Pancreas (tissue), 10 donors: ENCODE measurements at places on chromosomes 16 and 17.

DNA sequence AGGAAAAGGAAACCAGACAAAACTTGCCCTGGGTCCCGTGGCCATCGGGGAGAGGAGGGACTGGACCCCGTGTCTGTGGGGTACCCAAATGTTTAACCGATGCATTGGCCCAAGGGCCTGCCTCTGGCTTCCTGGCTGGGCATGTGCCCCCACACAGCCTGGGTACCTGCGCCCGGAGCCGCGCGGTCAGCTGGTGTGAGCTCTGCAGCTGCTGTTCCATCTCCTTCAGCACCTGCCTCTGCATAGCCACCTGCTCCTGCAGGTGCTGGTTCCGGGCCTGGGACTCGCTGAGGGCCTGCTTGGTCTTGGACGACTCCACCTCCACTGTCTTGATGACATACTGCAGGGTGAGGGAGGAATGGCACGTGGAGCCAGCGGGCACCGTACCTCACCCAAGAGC is 31.9 kb downstream of the KIFC3 start:
- no peak for DNase-seq

DNA sequence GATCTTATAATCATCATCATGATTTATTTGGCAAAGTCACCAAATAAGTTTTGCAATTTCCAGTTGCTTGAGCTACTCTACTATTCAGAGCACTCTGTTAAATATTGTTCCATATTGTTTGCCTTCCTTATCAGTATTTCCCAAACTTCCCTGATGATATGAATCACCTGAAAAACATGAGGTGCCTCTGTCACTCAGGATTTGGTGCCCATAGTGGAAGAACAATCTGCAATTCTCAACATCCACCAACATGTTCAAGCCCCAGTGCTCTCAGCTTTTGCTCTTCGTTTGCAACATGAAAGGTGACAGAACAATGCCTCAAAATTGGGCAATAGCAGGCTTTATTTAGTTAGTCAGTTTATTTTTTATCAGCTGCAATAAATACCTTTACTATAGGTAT is 28.6 kb upstream of the WSB1 start:
- no peak for DNase-seq

DNA sequence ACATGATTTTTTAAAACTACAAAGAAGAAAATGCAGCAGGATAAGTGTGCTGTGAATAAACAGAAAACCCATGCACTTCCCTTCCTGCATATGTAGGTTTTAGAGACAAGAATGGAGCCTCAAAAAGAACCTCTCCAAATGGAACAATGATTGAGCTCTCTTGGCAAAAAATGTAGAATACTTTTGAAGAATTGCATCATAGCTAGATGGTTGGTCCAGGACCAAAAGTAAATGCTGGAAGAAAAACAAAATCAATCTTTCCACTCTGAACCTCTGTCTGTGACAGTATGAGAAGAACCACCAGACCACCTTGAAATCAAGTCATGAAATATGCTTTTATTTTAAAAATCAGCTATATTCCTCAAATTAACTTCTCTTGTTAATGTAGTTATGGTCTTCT is 17.5 kb downstream of the HELZ start:
- DNase-seq: no peak

- no peak for DNase-seq
These were observed 29.2 kb downstream of the TSC2 start for GRCh38 chr16:2077016-2077415.

- DNase-seq: peak; percentile 66
These were observed 914 bp downstream of the MAP1LC3B start for GRCh38 chr16:87392821-87393679.

GRCh38 chr16:77469634-77470033 is 34.8 kb upstream of the ADAMTS18 start:
- no peak for DNase-seq

DNA sequence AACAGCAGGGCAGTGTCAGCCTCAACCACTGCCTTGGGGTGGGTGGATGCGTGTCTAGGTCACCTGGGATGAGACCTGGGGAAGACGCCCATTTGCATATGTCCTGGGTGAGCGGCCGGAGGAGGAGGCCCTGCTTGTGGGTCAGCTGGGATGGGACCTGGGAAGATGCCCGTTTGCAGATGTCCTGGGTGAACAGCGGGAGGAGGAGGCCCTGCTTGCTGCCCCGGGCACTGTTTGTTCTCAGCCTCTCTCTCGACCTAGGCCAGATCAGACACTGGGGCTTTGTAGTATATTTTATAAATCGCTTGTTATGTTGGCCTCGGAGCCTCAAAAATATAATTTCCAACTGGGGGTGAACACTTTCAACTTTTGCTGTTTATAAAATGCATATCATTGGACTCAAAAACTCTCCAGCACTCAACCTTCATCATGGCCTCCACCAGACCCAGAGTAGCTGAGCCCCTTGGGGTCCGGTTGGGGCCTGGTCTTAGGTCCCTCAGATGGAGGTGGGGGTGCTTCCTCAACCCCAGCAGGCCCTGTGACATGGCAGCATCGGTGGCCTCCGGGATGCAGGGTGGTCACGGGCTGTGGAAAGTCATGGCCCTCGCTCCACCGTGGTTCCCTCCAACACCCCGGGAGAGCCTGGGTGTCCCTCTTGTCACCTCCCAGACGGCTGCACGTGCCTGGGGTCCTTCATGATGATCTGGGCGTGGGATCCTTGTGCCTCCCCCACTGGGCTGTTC is 17.3 kb downstream of the DBNDD1 start:
- DNase-seq: no peak

DNA sequence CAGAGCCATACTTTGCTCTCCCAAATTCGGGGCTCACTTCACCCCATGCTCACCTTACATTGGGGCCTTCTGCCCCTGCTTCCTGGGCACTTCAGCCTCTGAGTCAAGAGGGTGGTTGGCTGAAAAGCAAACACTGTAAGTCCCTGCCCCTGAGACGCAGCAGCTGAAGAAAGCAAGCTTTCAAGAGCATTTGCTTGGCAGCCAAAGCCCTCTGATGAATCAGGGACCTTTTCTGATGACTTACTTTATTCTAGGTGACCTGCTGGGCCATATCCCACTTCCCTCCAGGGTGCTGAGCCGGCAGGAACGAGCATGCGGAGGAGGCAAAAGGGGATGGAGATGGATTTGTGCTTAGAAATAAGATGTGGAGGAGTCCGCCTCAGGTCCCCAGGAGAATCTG is 147.0 kb upstream of the TNRC6C start:
- DNase-seq: no peak

- no peak for DNase-seq
These were observed 4.1 kb upstream of the CLDN9 start for GRCh38 chr16:3008690-3009037.

- DNase-seq: peak; percentile 25
These were observed 7.6 kb downstream of the MRM1 start for GRCh38 chr17:36608794-36609497.

DNA sequence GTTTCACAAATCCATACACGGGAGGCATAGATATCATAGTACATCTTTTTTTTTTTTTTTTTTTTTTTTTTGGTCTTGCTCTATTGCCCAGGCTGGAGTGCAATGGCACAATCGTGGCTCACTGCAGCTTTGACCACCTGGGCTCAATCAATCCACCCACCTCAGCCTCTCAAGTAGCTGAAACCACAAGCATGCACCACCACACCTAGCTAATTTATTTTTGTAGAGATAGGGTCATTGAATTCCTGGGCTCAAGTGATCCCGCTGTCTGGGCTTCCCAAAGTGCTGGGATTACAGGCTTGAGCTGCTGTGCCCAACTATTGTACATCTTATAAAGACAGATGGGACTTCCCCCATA is 3.5 kb upstream of the RAPGEFL1 start:
- DNase-seq: no peak

GRCh38 chr17:73257516-73257915 is 4.2 kb downstream of the CPSF4L start:
- DNase-seq: no peak

- no peak for DNase-seq
These were observed 17.4 kb downstream of the ADAP2 start for GRCh38 chr17:30939051-30939689.

DNA sequence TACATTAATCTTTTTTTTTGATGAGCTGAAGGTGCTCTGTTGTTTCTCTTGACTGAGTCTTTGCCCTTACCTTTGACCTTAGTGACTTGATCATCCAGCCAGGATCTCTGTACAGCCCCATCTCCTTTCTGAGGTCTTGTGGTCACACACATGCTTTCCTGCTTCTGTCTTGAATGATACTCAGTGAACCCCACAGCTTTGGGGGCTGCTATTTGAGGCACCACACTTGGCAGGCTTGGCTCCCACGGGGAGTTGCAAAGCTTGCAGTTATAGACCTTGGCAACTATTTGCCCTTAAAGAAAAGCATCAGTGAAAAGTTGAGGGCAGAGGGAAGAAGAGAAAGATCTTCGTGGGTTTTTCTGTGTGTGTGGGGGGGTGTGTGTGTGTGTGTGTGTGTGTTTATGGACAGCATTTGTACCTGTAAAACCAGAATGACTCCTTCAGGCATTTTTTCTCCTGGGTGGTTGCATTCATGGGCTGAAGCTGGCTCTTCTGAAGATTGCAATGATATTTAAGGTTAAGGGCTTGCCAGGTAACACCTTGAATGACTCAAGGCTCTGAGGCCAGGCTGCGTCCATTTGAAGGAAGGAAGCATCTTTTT is 101.6 kb downstream of the MSI2 start:
- no peak for DNase-seq

DNA sequence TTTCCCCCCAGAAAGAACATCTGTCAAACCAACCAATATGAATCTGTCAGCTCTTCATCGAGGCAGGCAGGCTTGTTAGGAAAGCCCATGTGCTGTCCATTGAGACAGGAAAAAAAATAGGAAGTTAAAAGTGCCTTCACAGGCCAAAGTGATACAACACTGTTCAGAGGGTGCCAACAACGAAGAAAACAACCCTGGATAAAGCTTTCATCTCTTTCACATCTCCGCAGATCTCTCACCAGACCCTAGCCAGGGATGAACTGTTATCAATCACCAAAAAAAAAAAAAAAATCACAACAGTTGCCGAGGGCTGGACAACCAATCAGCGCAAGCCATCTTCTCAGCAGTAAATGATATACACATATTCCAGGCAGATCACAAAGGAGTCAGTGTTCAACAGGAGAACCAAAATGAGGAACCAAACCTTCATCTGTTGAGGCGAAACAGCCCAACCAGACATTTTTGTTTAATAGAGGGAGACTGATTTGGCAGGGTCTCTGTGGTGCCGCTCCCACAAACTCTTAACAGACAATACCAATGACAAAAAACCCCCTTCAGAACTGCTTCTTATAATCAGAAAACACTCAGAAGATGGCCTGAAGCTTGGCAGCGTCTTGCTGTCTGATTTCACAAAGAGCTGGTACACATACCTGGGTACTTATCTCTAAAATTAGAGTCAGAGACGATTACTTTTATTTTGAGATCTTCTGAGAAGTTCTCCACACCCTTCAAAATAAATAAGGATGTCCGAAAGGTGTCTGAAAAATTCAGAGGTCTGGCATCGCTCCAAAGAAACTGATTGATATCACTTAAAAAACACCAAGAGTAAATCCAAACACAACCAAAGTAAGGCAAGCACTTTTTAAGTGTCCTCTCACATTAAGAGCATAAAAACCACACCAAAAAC is 1.8 kb downstream of the MAP3K14 start:
- DNase-seq: no peak

DNA sequence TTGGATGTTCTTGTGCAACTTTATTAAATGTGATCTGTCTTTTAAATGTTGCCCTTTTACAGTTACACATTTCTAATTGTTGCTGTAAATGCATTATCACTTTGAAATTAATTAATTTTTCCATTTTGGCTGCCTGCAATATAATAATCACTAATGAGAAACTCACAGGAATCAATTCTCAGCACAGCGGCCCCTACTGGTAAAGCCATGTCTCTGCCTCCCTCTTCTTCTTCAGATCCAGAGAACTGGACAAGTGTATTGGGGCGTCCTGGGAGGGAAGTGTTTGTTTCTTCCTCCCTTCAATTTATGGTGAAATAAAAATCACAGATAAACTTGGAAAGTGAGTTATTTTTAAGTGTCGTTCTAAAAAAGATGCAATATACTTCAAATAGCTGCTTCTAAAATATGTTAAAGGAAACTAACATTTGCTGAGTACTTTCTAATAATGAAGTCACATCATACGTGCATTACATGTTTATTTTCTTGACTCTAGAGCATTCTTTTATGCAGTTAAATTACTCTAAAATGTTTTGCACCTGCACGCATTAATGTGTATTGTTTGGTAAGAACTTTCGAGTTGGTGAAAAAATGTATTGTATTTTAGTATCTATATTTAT is 338.0 kb downstream of the WWOX start:
- peak; percentile 28 for DNase-seq

DNA sequence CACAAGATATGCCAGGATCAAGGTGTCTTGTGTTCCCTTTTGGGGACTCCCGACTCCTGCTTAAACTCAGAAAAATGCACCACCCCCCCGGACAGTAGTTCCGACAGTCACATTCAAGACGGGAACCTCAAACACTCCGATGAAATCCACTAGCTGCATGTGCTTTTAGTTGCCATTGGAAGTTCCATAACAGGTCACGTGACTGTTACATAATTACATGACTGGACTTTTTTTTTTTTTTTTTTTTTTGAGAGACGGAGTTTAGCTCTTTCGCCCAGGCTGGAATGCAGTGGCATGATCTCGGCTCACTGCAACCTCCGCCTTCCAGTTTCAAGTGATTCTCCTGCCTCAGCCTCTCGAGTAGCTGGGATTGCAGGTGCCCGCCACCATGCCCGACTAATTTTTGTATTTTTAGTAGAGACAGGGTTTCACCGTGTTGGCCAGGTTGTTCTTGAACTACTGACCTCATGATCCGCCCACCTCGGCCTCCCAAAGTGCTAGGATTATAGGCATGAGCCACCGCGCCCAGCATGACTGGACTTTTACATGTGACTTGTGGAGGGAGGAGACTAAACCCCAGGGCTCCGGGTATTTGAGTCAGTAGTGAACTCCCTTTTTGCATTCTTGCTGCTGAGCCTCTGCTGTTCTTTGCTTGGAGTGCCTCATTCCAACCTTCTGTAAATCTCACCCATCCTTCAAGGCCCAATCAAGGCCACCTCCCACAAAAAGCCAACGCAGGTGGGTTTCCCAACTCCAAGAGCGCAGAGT is 1.6 kb downstream of the SIRT7 start:
- no peak for DNase-seq
